ENCODE measurements at places on chromosomes 4 and X.

DNA sequence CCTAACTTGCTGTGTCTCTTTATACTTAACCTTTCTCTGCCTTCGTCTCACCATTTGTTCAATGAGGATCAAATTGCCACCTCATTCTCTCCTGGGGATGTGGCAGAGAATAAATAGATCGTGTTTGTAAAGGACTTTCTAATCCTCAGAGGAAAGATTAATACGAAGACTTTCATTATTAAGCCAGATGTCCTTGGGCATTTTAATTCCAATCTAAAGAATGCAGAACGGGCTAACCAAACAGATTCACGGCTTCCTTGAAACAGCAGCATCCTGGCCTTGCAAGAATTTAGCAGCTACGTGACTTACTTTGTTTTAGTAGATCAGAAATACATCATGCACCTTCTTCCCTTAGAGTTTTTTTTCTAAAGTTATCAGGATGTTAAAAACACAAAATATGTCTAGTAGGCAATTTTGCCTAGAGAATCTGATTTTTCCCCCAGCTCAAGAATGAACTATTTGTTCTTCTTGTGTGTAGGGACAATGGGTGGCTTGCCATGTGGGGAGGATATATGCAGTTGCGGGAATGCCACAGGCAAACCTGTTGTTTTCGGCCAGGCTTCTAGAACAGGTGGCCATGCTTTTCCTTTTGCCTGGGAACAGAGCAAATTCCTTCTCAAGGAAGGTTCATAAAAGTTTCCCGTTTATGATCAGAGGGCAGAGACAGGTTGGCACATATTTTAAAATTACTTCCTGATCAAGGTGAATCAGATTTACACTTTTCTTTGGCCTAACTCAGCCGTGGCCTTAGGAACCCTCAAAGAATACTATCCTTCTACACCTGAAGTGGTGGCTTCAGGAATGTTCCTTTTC, 3.0 kb downstream of the MID1 start:
- DNase-seq: no peak

DNA sequence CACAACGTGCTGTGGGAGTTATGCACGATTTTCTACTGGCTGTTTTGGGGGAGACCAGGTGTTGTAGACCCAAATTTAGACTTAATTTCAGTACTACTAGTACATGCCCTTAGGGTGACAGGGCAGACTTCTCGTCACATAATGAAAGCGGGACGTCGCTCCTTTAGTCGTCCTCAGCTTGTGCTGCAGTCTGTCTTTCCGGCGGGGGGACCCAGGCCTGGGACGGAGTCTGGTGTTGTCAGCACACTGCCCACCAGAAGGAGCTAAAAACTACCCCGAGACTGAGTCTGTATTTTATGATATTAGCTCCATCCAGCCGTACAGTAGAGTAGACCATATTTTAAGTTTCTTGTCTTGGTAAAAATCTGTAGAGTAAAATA, 35.5 kb downstream of the NOP14 start:
- DNase-seq: no peak

- peak; percentile 54 for DNase-seq
Measured at GRCh38 chr4:54233277-54233696, 4.2 kb downstream of the PDGFRA start.

DNA sequence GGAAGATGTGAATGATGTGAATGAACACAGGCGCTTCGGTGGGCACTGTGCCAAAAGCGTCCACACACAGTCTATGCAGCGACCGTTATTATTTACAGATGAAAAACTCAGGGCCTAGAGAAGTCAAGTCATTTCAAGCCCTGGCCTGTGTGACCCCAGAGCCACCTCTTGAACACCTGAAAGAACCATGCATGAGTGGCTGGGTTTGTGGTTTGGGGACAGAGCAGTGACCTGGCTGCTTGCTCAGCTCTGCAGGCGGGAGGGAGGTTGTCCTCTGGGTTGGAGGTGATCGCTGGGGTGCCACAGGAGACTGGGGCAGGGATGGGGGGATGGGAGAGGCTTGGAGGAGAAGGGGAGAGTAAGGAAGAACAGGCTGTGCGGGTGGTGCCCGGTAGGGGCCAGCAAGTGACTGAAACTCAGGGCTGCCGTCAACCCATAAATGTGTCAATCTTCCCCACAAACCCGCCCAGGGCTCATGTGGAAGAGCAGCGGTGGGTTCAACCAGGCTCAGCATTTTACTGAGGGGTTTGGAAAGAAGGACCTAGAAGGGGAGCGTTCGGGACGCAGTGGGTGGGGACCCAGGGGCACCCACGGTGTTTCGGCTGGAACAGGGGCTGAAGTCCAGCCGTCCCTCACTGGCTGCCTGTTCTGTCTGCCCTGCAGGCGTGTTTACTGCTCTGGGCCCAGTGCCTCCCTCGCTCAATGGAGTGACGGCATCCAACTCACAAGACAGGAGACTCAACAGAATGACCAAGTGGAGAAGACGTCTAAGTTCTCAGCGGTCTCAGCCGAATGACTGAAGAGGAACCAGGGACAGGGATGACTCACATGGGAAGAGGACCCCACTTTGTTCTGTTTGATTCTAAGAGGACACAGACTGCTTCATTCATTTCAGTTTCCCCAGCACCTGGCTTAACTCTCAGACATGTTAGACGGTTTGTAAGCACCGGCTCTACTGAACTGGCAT, 167.8 kb downstream of the AFAP1 start:
- no peak for DNase-seq

- no peak for DNase-seq
Measured at GRCh38 chr4:993111-994029, at the start of gene SLC26A1. SLC26A1 (minus strand) TSS chr4:993404; CDS start chr4:991703, 1,701 bp downstream.

DNA sequence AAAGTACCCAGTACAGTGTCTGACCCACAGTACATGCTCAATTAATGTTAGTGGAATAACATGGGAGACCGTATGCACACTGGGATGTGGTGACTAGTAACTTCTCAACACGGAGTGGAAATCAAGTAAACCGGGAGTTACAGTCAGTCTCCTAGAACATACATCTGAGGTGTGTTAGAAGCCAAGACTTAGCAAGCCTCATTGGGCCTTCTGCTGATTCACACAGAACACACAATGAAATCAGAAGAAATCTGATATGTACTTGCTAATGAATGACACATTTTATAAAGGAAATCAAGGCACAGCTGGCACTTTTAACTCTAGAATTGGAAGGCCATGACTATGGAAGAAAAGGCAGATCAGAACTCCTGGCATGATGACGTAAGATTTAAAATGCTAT, 13.0 kb downstream of the TRAPPC2 start:
- no peak for DNase-seq

GRCh38 chr4:47287735-47288134, 175.8 kb downstream of the COMMD8 start:
- no peak for DNase-seq

DNA sequence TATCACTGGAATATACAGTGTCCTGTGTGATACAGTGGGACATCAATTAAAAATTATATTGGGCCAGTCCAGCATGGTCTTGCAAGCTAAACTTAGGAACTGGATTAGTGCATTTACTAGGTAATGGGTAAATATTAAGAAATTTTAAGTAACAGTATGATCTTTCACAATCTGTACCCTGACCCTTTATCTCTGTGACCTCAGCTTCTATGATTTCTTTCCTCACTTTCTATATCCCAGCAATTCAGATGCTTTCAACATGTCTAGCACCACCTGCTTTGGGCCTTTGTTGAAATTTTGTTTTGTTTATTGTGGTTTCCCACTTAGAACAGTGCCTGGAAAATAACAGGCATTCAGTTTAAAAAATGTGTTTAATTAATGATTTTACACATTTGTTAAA, 2295.4 kb downstream of the ARAP2 start:
- DNase-seq: no peak

GRCh38 chr4:161188578-161188977, 975.2 kb downstream of the FSTL5 start:
- no peak for DNase-seq

DNA sequence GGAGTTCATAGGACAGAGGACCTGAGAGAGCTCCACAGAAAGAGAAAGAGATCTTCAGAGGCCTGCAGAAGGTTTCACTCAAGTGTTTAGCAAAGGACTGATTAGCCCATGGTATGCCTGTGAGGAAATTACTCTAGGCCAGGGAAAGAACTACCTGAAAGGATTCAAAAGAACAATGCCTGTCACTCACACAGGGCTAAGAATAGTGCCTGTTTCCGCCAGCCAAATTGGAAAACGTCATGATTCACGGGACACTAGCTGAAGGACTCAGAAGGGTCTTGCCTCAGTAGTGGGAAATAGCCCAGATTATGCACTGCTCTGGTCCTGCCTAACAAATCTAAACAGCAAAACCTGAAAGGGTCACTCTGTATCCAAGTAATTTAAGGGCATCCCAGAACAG, 21.1 kb downstream of the SYTL4 start:
- no peak for DNase-seq

- DNase-seq: no peak
Measured at GRCh38 chrX:150299579-150299978, 63.5 kb upstream of the MAMLD1 start.
